ENCODE measurements at places on chromosomes 12 and 14. TPM values are rescaled to one million over a fixed set of nuclear protein-coding genes. Genes with fewer than 3 reads are reported as not detected.

GUCY2C gene
- not detected for total RNA-seq

P2RX2 gene
- not detected for total RNA-seq

RFX4 gene
- total RNA-seq, result not detected

CLEC1B gene
- total RNA-seq, result not detected

PIWIL1 gene
- total RNA-seq, result not detected

CSRP2 gene
- 6.4 TPM for total RNA-seq

AQP2 gene
- 0.83 TPM for total RNA-seq

OLR1 gene
- 1.6 TPM for total RNA-seq

DNA sequence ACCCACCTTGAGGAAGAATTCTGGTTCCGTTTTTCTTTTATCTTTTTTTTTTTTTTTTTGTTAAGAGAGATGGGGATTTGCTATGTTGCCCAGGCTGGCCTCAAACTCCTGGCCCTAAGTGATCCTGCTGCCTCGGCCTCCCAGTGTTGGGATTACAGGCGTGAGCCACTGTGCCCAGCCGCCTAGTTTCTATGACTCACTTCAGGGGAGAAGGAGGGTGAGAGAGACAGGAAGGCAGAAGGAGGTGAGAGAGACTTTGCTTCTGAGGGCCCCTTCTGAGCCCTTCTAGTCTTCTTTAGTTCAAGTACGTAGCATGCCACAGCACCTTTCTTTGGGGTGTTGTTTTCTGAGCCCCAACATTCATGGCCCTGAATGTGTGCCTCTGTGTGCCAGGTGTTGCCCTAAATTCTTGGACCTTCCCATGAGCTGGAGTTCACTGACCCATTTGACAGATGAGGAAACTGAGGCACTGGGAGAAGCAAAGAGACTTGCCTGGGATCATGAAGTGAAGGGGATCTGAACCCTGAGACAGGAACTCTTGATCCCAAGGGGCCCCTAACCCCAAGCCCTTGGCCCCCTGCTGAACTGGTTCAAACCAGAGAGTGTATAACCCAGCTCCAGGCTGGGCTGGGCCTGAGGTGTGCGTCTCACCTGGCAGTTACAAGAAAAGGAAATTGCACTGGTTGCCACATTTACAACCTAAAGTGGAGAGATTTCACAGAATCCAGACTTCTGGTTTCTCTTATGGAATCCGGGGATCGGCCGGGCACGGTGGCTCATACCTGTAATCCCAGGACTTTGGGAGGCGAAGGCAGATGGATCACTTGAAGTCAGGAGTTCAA, 20.8 kb downstream of the SH2B3 start:
- peak overlapping the region; percentile 93 for H3K27ac ChIP-seq
- no peaks in the 10 kb centered on the region for H3K27me3 ChIP-seq
- peaks cover 85% of the 10 kb centered on the region for H3K4me1 ChIP-seq
- H3K36me3 ChIP-seq, result peaks cover 6% of the 10 kb centered on the region
- no peak overlapping the region for H3K4me3 ChIP-seq
- DNase-seq, result no peak

DNA sequence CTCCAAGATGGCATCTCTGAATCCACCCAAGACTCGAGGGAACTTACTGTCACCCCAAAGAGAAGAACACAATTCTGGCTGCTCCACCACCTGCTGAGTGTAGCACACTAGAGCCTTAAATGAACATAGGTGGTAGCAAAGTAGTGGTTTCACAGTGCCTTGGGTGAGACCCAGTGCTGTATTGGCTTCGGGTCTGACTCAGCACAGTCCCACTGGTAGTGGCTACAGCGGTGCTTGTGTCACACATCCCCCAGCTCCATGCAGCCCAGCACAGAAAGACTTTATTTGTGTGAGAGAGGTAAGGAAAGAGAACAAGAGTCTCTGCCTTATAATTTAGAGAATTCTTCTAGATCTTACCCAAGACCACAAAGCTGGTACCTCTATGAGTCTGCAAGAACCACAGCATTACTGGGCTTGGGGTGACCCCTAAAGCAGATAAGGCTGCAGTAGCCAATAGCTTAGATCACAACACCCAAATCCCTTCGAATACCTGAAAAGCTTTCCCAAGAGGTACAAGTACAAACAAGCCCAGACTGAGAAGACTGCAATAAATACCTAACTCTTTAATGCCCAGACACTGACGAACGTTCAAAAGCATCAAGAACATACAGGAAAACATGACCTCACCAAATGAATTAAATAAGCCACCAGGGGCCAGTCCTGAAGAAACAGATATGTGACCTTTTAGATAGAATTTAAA, 83.3 kb upstream of the SLC38A4 start:
- H3K36me3 ChIP-seq, result no peaks in the 10 kb centered on the region
- no peak overlapping the region for H3K4me3 ChIP-seq
- DNase-seq, result no peak
- H3K27ac ChIP-seq, result no peak overlapping the region
- H3K27me3 ChIP-seq, result no peaks in the 10 kb centered on the region

DNA sequence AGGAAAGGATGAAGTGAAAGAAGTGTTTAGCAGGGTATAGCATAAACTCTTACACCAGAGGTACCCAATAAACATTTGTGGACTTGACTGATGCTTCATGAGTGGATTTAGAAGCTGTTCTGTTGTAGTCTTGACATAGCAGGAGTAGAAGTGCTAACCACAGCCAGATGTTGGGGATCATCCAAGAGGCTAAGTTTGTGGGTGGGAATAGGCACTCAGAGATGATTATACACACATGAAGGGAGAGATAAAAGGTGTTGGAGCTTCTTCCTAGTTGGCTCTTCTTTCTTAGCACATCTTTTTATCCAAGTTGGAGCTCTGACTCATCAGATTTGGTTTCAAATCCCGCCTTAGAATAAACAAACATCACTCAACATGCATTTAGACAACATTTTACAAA, 166.7 kb upstream of the E2F7 start:
- no peaks in the 10 kb centered on the region for H3K4me1 ChIP-seq
- no peak for DNase-seq
- H3K4me3 ChIP-seq, result no peak overlapping the region
- H3K27ac ChIP-seq, result no peak overlapping the region

- DNase-seq, result no peak
- H3K27ac ChIP-seq, result no peak overlapping the region
- no peaks in the 10 kb centered on the region for H3K36me3 ChIP-seq
- no peaks in the 10 kb centered on the region for H3K27me3 ChIP-seq
- no peaks in the 10 kb centered on the region for H3K4me1 ChIP-seq
- no peak overlapping the region for H3K4me3 ChIP-seq
Observed at GRCh38 chr12:17139931-17140330, 534.0 kb upstream of the LMO3 start.

DNA sequence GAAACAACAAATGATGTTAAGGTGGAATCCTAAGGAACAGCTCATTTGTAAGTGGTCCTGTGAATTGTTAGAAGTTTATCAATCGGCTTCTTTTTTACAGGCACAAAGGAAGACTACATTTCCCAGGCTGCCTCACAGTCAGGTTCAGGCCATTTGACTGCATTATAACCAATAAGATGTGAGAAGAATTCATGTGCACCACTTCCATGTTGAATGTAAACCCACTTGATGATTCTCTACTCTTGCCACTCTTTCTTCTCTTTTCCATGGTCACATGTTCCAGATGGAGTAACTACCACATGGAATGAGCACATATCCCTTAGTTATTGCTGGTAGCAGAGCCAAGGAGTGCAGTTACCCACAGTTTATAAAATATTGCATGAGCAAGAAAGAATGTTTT, 67.1 kb upstream of the GZMB start:
- H3K4me3 ChIP-seq, result no peak overlapping the region
- no peaks in the 10 kb centered on the region for H3K36me3 ChIP-seq
- no peak for DNase-seq
- H3K27me3 ChIP-seq, result no peaks in the 10 kb centered on the region
- no peak overlapping the region for H3K27ac ChIP-seq

- H3K4me3 ChIP-seq, result no peak overlapping the region
- H3K36me3 ChIP-seq, result no peaks in the 10 kb centered on the region
- H3K27me3 ChIP-seq, result no peaks in the 10 kb centered on the region
- no peak for DNase-seq
- H3K27ac ChIP-seq, result no peak overlapping the region
Observed at GRCh38 chr14:38238332-38238731, 17.6 kb downstream of the CLEC14A start.

DNA sequence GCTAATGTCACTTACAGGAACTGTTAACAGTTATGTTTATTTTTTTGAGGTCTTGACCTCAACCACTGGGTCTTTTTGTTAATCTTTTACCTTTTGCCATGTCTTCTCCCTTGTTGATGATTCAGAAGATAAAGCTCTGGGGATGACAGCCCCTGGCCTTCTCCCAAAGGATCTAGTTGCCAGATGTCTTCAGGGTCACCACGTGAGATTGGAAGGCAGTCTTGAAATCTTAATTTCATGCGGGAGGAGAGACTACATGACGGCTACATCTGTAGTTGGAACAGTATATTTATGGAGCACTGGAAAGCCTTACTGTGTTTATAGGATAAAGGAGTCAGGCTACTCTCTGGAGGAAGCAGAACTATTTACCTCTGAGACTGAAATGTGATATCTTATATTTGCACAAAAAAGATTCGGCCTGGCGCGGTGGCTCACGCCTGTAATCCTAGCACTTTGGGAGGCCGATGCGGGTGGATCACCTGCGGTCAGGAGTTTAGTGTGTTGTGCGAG, 5.6 kb downstream of the MLEC start:
- no peaks in the 10 kb centered on the region for H3K4me1 ChIP-seq
- H3K27me3 ChIP-seq, result no peaks in the 10 kb centered on the region
- DNase-seq, result no peak
- no peak overlapping the region for H3K27ac ChIP-seq
- peaks cover 37% of the 10 kb centered on the region for H3K36me3 ChIP-seq

DNA sequence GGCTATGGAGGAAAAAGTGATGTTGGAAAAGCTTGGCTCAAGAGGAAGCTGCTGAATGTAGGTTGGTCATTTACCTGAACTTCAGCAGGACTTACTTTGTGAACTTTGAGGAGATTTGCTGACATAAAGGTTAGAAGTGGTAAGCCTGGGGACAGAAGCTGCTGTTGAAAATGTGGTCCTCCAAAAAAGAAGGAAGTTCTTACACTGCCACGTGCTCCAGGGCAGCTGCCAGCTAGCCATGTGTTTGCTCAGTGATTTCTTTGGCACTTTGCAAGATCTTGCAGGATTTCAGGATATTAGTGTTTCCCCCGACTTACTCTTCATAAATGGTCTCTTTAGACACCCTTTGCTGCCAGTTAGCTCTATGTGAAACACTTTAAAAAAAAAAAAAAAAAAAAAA, 14.8 kb upstream of the DYRK2 start:
- no peaks in the 10 kb centered on the region for H3K27me3 ChIP-seq
- no peak overlapping the region for H3K27ac ChIP-seq
- H3K4me3 ChIP-seq, result no peak overlapping the region
- H3K4me1 ChIP-seq, result no peaks in the 10 kb centered on the region

DNA sequence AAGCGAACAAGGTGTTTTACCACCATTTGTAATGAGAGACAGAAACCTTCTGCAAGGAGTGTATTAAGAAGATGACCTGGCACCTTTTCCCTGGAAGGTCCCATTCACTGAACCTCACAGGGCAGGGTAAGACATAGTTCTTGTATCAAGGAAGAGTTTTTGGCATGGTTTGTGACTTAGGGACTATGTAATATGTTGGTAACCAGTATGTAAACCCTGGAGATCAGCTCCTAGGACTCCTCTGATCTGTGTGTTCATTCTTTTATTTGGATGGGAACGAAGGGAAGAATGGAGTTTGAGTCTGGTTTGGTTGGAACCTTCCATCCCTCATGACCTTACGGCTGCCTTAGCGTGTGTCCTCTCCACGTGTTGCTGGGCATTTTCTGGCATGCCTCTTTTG, 175.4 kb downstream of the CAND1 start:
- H3K4me3 ChIP-seq, result no peak overlapping the region
- H3K27me3 ChIP-seq, result no peaks in the 10 kb centered on the region
- no peak overlapping the region for H3K27ac ChIP-seq
- no peaks in the 10 kb centered on the region for H3K36me3 ChIP-seq
- H3K4me1 ChIP-seq, result no peaks in the 10 kb centered on the region

GRCh38 chr14:86296173-86296572, 766.2 kb downstream of the FLRT2 start:
- no peak overlapping the region for H3K27ac ChIP-seq
- no peaks in the 10 kb centered on the region for H3K4me1 ChIP-seq
- H3K36me3 ChIP-seq, result no peaks in the 10 kb centered on the region
- DNase-seq, result no peak
- H3K4me3 ChIP-seq, result no peak overlapping the region
- no peaks in the 10 kb centered on the region for H3K27me3 ChIP-seq

GRCh38 chr14:90576981-90577660, 180.3 kb downstream of the CALM1 start:
- peaks cover 47% of the 10 kb centered on the region for H3K4me1 ChIP-seq
- no peaks in the 10 kb centered on the region for H3K27me3 ChIP-seq
- H3K4me3 ChIP-seq, result no peak overlapping the region
- H3K27ac ChIP-seq, result peak overlapping the region; percentile 72
- DNase-seq, result no peak

DNA sequence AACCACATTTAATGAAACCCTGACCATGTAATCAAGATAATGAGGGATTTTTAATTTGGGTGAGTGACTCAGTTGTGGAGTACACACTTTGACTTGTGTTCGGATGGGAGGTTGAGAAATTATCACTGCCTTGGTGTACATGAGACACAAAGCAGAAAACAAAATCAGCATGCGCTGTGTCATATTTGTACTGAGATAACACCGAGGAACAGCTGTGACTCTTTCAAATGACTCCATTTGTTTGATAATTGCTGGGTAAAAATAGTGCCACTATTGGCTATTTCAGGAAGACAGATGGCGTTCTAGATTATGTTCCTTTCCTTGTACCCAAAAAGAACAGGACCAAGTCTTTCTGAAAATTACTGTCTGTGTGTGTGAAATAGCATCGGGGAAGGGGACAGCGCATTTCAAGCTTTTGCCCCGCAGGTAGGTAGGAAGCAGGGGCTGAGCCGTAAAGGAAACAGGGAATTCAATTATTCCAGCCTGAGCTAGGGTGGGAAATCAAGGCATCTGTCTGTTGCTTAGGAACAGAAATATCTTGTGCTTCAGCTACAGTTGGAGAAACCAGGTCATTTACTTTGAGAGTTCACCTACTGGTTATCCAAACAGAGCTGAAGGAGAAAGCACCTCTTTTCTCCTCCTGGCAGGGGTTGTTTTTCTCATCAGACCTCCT, 114.3 kb downstream of the SNAPC1 start:
- H3K4me3 ChIP-seq, result no peak overlapping the region
- peaks cover 16% of the 10 kb centered on the region for H3K4me1 ChIP-seq
- no peaks in the 10 kb centered on the region for H3K27me3 ChIP-seq
- peak overlapping the region; percentile 58 for H3K27ac ChIP-seq

DNA sequence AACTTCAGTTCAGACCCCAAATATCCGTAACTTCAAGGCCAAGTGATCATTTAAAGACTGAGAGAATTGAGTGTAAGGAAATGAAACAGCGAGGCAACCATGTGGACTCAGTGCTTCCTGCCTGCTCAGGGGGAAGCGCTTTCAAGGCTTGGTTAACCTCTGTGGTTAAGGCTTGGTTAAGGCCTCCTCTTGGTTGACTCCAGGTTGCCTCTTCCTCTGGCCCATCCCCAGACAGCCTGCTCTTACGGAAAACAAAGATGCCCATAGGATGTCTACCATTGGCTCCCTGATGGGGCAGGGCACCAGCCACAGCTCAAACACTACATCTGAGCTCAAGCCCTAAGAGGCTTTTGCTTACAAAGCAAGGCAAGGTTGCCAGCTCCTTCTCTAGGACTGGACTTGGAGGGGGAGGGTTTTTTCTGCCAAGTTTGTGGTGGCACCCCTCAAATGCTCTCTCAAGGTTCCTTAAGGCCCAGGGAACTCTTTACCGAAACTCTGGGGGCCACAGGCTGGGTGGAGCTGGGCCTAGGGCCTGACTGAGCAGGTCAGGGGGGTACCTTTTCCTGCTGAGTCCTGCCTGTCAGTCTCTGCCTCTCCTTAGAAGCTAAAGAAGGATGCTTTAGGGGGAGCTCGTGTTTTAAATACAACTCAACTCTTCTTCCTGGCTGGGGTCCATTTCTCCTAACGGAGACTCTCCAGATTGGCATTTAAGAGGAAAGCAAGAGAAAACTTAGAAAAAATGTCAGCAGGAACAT, 13.7 kb downstream of the COL2A1 start:
- H3K4me1 ChIP-seq, result no peaks in the 10 kb centered on the region
- H3K27me3 ChIP-seq, result no peaks in the 10 kb centered on the region
- no peaks in the 10 kb centered on the region for H3K36me3 ChIP-seq
- no peak for DNase-seq
